Activated T-cell treated with anti-CD3 and anti-CD28 coated beads for 4 hours (primary cell): ENCODE measurements at places on chromosomes 2 and 18.

- no peak for DNase-seq
Observed at GRCh38 chr18:2857491-2858131, 10.8 kb downstream of the EMILIN2 start.

DNA sequence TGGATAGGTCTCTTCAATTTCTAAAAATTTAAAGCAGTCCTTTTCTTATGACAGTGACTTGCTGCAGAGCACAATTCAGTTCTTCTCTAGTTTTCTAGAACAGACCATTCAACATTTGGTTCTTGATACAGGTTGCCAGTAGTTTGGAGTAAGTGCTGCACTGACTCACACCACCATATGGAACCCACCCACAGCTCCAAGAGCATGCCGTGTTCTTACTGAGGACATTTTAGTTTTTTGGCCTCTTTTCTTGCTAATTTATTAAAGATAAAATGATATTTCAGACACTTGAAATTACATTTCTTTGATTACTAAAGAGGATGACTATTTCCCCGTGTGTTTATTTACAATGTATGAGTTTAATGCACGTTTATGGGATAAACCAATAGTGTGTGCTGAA is 120.0 kb downstream of the COL4A4 start:
- no peak for DNase-seq

DNA sequence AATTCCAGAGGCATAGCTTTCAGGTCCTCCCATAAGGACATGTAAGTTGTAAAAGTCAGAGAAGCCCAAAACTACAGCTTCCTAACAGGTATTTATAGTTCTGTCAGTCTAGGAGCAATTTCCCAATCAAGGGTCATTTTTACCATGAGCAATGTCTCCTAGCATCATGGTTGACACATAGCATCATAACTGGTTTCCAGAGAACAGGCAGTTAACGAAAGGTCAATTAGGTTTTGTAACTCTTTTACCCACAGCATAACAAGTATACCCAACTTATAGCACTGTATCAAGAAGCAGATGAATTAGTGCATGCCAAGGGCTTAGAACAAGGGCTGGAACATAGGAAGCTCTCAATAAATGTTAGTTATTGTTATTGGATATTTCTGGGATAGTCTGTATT is 110.1 kb downstream of the MREG start:
- no peak for DNase-seq

DNA sequence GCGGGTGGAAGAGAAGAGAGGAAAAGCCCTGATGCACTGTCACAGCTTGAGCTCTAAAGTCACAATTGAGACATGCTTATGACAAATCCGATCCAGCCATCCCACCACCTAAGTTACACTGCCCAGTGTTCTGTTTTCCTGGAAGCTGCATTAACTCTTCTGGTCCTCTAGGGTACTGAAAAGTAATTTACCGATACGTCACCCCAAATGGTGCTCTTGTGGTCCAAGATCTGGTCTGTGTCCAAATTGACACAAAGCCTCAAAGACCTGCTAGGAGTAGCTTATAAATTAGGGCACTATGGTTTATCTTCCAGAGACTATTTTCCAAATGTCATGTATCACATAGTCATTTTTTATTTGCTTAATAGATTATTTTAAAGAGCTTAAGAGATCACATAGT is 186.7 kb upstream of the ETAA1 start:
- no peak for DNase-seq

GRCh38 chr2:126761256-126761980 is 105.5 kb downstream of the GYPC start:
- DNase-seq: no peak

- DNase-seq: no peak
Observed at GRCh38 chr2:29159125-29159524, 43.9 kb downstream of the CLIP4 start.

- DNase-seq: no peak
Observed at GRCh38 chr18:76889091-76889699, 66.8 kb downstream of the ZNF236 start.

GRCh38 chr2:208350610-208351009 is 56.0 kb upstream of the PTH2R start:
- DNase-seq: no peak

GRCh38 chr2:119417908-119418307 is 13.7 kb upstream of the TMEM37 start:
- no peak for DNase-seq

DNA sequence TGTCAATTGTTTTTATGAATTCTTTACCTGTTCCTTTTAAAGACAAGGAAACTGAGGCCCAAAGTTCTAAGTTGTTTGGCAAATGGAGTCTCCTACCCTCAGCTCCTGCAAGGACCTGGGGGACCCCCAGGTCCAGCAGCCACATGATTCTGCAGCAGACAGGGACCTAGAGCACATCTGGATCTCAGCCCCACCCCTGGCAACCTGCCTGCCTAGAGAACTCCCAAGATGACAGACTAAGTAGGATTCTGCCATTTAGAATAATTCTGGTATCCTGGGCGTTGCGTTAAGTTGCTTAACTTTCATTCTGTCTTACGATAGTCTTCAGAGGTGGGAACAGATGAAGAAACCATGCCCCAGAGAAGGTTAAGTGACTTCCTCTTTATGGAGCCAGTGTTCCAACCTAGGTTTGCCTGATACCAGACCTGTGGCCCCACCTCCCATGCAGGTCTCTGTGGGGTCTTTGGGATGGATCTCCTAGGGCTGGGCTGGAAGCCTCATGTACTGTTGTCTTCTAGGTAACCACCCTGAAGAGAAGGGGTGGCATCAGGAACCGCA is 5.6 kb upstream of the CENPA start:
- DNase-seq: no peak

DNA sequence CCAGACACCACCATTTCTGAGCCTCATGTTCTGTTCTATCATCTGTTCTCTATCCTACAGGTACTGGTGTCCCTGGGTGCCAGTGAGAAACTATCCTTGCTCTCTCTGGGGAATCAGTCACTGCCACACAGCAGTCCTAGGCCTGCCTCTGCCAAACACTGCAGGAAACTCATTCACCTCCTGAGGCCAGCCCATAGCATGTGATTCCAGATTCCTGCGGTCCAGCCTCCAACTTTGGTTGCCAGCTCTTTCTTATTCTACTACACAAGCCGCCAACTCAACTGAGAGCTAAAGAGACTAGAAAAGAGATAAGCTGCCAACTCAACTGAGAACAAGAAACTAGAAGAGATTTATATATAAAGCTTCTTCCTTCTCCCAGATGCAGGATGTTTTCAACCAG is 8.8 kb upstream of the TTLL4 start:
- no peak for DNase-seq

GRCh38 chr2:185278761-185279160 is 459.8 kb upstream of the FSIP2 start:
- no peak for DNase-seq

GRCh38 chr2:46068636-46069035 is 228.6 kb upstream of the EPAS1 start:
- no peak for DNase-seq

DNA sequence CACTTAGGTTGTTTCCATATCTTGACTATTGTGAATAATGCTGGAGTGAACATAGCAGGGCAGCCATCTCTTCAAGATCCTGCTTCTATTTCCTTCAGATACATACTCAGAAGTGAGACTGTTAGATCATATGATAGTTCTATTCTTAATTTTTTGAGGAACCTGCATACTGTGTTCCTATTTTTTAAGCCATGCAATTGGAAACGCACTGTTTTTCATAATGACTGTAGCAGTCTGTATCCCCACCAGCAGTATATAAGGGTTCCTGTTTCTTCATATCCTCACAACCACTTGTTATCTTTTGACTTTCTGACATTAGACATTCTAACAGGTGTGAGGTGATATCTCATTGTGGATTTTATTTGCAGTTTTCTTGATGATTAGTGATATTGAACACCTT is 15.5 kb downstream of the NEURL3 start:
- DNase-seq: no peak

GRCh38 chr2:33316328-33316727 is 160.1 kb upstream of the RASGRP3 start:
- no peak for DNase-seq

GRCh38 chr2:236546561-236547002 is 23.0 kb upstream of the ACKR3 start:
- no peak for DNase-seq

DNA sequence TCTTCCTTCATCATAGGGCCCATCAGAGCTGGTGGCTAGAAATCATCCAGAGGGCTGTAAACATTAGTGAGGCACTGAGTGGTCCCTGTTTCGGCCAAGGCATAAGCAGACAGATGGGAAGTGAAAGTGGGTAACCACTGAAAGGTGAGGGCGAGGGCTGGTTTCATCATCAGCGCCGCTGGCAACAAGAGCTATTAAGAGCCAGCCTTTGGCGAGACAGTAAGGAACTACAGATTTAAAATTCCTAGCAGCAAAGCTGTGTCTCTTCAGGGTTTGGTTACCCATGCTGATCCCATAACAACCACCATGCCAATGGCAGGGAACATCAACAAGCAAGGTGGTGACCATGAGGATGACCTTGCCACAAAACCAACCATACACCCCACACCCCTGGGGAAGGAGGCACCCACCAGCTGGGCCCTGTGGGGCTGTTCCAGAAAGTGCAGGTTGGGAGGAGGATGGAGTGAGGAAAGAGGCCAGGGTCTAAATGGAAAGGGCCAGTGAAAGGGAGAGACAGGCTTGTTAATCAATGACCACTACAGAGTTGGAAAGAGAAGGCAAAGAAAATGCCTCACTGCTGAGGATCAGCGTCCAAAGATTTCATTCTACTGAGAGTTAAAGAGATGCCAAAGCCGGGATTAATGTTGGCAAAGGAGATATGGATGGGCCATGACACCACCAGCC is 9.0 kb upstream of the SLC20A1 start:
- no peak for DNase-seq

GRCh38 chr2:217845301-217845700 is 157.5 kb downstream of the TNS1 start:
- no peak for DNase-seq

- no peak for DNase-seq
Observed at GRCh38 chr2:202965810-202966460, 48.7 kb upstream of the NBEAL1 start.

DNA sequence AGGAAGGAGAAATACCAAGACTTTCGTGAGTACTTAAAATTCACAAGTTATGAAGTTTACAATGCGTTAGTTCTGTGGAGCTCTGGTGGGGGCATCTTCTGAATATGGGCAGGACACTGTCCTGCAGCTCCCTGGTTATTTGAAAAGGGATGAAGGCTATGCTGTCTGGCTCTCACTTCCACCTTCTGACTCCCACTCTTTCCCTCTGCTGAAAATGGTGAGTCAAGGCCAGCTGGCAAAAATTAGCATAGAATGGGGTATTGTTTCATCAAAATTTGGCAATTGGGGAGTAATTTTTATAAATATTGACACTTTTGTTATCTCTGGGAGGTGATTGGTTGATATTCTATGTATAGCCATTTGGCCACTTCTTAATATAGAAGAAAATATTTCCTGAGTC is 177.4 kb downstream of the PARD3B start:
- no peak for DNase-seq

- no peak for DNase-seq
Observed at GRCh38 chr2:228594012-228594411, 412.5 kb upstream of the SPHKAP start.

- no peak for DNase-seq
Observed at GRCh38 chr18:3886575-3887322, 436.8 kb downstream of the TGIF1 start.

DNA sequence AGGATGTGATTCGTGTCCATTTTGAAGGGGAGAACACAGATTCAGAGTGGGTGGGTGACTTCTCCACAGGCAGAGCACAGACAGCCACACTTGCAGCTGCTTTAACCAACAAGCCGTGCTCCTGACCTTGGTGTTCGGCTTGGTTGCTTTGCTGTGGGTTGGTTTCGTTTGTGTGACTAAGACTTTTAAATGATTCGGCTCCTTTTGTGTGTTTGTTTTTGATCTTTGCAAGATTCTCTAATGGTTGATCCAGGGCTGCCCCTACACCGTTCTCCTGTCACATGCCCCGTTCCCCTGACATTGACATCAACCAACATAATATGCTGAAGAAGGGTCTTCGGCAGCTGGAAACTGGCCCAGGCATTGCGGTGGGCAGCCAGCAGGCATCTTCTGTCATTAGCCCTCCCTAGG is 95.9 kb upstream of the MBOAT2 start:
- DNase-seq: no peak

DNA sequence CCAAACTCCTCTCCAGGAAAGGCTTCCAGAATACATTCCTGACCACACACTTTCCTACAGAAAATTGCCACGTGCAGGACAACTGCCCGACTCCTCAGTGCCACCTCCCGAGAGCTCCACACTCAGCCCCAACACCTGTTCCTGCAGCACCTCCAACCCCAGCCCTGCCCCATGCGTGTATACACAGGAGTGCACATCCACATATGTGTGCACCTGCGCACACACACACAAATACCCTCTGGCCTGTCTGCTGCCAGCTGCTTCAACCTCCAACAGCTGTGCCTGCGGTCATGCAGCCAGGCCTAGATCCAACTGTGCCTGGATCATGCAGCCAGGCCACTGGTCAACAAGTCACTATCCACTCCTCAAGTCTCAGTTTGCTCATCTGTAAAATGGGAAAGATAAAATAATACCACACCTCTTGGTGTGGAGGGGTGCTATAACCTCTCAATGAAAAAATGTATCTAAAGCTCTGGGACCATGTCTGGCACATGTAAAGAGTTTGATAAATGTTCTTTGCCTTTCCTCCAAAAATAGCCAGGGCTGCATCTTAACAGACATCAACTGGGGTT is 152.1 kb upstream of the ID2 start:
- no peak for DNase-seq

DNA sequence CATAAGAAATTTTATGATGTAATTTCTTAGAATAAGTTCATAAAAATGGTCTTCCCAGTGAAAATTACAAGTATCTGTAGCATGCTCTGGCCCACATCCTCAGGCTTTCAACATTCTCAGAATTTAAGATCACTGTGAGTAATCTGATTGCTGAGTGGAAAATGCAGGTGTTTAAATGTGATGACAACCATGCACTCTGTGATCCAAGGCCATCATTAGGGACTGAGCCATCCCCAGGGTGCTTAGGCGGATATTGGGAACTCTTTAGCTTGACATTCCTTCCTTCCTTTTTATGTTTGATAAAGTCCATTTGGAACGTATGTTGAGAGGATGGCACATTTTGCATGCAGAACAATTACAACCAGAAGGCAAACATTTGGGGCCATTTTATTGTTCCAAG is 95.5 kb downstream of the ARL4C start:
- no peak for DNase-seq

GRCh38 chr2:165895974-165896373 is 57.6 kb downstream of the TTC21B start:
- no peak for DNase-seq
